ENCODE measurements at places on chromosomes 2 and 18. TPM values are rescaled to one million over a fixed set of nuclear protein-coding genes. Genes with fewer than 3 reads are reported as not detected.

Gene C2orf15
- total RNA-seq, result not detected

Gene PHOSPHO2
- 8.3 TPM for total RNA-seq

Gene RBM45
- 11.0 TPM for total RNA-seq

Gene SCG2
- 11.7 TPM for total RNA-seq

Gene SERPINB12
- not detected for total RNA-seq

Gene CD226
- total RNA-seq, result 1.4 TPM

Gene NGEF
- total RNA-seq, result 3.0 TPM

Gene CRYGC
- total RNA-seq, result not detected

Gene SNRNP200
- total RNA-seq, result 64.7 TPM

Gene GCG
- total RNA-seq, result not detected

Gene TBR1
- total RNA-seq, result under 0.01 TPM

Gene BCL11A
- 2.5 TPM for total RNA-seq

Gene SF3B6
- total RNA-seq, result 169 TPM

Gene ERICH2
- total RNA-seq, result not detected

Gene ZC3H8
- total RNA-seq, result 0.64 TPM

Gene MERTK
- 2.7 TPM for total RNA-seq

Measured in epithelial cell of alveolus of lung (primary cell).